NCI-H146 (cell line): ENCODE measurements at places on chromosomes 1 and 21.

- no peak for DNase-seq
These were observed 38.0 kb upstream of the RASAL2 start for GRCh38 chr1:178055779-178056471.

DNA sequence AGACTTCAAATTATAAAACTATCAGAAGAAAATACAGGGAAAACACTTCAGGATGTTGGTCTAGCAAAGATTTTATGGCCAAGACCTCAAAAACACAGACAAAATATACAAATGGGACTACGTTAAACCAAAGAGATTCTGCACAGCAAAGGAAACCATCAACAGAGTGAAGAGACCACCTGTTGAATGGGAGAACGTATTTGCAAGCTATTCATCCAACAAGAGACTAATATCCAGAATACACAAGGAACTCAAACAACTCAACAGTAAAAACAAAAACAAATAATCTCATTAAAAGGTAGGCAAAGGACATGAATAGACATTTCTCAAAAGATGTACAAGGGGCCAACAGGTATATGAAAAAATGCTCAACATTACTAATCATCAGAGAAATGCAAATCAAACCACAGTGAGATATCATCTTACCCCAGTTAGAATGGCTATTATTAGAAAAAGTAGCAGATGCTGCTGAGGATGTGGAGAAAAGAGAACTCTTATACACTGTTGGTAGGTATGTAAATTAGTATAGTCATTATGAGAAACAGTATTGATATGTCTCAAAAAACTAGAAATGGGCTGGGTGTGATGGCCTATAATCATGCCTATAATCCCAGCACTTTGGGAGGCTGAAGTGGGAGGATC lies 112.6 kb downstream of the LRIG2 start:
- no peak for DNase-seq

GRCh38 chr1:201401700-201402099 lies 2.6 kb upstream of the LAD1 start:
- DNase-seq, result no peak

DNA sequence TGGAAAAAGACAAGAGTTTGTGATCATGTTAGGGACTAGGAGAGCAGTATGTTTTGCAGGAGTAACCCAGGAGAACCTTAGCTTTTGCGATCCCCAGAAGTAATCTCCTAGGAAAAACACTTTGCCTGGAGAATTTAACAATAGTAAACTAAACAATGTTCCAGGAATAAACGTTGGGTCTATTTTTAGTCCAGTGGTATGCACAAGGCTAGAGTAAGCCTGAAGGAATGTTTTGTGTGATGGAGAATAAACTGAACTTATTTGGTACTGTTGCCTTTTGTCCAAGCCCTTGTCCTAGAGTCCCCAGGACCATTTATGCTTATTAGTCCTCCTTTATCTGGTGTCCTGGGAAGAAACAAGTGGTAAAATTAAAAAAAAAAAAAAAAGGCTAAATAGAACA lies 28.7 kb upstream of the RGS5 start:
- no peak for DNase-seq

DNA sequence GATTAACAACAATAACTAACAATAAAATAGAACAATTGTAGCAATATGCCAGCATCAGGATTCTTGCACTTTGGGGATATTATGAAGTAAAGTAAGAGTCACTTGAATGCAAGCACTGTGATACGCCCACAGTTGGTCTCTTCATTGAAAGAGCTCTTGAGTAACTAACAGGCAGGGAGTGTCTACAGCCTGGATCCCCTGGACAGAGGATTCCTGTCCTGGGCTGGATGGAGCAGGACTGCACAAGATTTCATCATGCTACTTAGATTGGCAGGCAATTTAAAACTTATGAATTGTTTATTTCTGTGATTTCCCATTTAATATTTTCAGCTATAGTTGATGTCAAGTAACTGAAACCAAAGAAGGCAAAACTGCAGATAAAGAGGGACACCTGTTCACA lies 13.7 kb upstream of the KRTAP19-5 start:
- no peak for DNase-seq

GRCh38 chr1:11331036-11331944 lies 58.3 kb downstream of the UBIAD1 start:
- no peak for DNase-seq

DNA sequence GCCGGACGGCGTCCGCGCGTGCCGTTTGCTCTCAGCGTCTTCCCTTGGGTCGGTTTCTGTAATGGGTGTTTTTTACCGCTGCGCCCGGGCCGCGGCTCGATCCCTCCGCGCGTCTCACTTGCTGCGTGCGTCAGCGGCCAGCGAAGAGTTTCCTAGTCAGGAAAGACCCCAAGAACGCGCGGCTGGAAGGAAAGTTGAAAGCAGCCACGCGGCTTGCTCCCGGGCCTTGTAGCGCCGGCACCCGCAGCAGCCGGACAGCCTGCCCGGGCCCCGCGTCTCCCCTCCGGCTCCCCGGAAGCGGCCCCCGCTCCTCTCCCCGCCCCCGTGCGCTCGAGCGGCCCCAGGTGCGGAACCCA lies 159.8 kb downstream of the RUNX1 start:
- peak; percentile 66 for DNase-seq

GRCh38 chr1:8004803-8005573 lies 21.1 kb downstream of the ERRFI1 start:
- DNase-seq, result peak; percentile 87

GRCh38 chr1:35558374-35559316 lies 1.0 kb downstream of the NCDN start:
- peak; percentile 9 for DNase-seq

DNA sequence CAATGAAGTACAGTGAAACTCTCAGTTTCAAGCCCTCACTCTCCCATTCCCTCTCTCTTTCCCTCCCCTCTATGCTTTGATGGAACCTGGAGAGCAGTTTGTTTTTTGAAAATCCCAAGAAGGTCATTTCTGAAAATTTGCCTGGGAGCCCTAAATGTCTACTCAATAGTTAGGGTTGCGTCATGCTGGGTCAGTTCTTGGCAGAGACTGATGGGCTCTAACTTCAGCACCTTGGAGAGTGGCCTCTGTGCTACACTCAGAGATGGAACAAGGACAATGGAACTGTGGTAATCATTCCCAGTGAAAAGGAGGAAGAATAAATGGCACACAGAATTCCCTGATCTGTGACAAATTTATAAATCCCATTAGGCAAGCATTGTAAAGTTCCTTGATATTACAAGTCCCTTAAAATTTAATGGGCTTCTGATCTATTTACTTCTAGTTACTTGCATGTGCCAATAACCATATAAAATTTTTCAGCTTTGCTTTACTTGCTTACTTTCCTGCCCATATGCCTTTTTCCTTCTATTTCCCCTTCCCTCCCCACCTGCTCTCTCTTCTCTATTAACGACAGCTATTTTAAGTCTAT lies 182.9 kb upstream of the KCND3 start:
- DNase-seq, result no peak

- no peak for DNase-seq
These were observed 7.4 kb downstream of the DNAJC11 start for GRCh38 chr1:6694121-6694713.

GRCh38 chr1:191240925-191241324 lies 763.3 kb upstream of the BRINP3 start:
- DNase-seq, result no peak

GRCh38 chr1:153342178-153342577 lies 6.5 kb downstream of the PGLYRP4 start:
- DNase-seq, result no peak

DNA sequence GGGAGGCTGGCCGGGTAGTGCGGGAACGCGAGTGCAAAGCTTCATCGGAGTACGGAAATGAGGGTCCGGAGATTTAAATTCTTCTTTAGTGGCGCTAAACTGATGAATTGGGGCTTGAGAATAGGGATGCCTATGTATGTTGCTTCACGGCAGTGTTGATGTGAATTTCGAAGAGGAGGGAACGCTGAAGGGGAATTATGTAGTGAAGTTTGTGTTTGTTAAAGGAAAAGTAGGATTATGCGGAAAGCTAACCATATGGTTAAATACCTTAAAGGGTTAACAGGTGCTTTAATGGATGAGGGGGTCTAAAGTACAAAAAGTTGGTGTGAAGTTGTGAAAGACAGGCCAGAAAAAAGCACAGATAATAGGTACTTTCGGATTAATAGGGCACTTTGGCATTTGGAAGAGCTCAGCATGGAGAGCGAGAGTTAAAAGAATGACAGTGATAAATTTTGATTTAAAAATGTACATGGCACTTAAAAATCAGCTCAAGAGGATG lies 1.4 kb downstream of the HS2ST1 start:
- DNase-seq, result no peak

GRCh38 chr1:29278124-29278523 lies 41.8 kb downstream of the PTPRU start:
- no peak for DNase-seq

DNA sequence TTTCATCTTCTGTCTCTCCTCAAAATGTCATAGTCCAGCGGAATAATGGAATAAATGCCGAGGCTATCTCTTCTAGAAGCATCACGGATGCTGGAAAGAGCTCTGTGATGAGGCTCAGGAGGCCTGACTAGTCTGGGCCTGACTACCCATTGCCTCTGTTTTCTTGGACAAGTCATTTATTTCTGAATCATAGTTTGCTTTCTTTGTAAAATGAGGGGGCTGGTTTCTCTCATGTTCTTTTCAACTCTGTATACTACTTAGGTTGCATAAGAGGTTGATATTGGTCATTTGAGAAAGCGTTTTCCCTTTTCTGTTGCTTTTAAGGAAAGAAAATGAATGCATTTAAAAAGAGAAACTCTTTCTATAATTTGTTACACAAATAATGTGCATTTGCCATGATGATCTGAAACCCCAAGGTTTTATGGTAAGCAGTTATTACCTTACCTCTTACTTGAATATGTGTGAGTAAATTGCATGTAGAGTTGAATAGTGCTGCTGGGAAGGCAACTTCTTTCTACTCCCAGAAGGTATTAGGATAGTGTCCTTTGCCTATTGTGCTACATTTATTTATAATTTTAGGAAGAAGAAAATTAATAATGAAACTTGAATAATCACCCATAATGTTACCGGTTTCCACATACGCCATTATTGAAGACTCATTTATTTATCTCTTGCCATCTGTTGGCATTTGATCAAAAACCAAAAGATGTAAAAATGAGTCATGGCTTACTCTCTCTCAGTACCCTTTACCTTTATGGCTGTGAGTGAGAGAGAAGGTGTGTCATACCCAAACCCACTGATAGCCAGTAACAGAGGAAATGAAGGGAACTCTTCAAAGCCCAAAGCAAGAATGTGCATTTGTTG lies 179.1 kb downstream of the FASLG start:
- no peak for DNase-seq

- peak; percentile 84 for DNase-seq
These were observed at the start of gene PINK1 for GRCh38 chr1:20633190-20634064. TSS of gene PINK1 (plus strand) at chr1:20633458. CDS start at chr1:20633549, 91 bp downstream.

- no peak for DNase-seq
These were observed 21.1 kb downstream of the TBX19 start for GRCh38 chr1:168301664-168302320.

GRCh38 chr1:182784556-182785171 lies 4.9 kb upstream of the NPL start:
- peak; percentile 62 for DNase-seq

- DNase-seq, result no peak
These were observed 40.5 kb upstream of the SRP9 start for GRCh38 chr1:225737161-225737560.

DNA sequence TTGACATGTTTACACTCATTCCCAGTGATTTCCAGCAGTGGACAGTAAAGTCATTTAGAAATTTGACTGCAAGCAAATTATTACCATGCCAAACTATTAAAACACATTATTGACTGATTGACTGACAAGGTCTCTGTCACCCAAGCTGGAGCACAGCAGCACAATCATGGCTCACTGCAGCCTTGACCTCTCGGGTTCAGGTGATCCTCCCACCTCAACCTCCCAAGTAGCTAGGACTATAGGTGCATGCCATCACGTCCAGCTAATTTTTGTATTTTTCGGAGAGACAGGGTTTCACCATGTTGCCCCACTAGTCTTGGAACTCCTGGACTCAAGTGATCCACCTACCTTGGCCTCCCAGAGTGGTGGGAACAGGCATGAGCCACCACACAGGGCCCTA lies 24.2 kb downstream of the PTP4A2 start:
- DNase-seq, result no peak

DNA sequence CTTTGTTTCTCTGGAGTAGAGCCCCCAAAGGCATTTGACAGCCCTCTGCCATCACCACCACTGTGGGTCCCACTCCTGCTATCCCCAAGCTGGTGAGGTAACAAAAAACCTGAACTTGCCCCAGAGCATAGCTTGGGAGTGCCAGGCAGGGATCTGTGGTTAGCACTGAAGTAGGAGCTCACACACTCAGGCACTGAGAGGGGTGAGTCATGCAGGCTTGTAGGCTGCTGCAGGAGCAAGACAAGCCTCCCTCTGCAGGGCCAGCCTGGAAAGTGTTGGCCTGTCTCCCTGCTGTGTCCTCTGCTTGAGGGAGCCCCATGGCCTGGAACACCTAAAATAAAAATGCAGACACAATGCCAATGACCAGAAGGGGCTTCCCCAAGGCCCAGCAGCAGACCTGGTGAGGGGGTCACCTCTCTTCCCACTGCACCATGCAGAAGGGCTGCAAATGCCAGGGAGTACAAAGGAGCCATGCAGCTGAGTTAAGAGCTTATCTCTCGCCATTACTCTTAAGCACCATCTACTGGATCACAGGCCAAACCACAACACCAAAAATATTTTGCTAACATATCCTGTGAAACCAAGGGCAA lies 108.9 kb upstream of the POGK start:
- DNase-seq, result no peak

GRCh38 chr21:36692835-36693488 lies 6.0 kb upstream of the SIM2 start:
- no peak for DNase-seq

DNA sequence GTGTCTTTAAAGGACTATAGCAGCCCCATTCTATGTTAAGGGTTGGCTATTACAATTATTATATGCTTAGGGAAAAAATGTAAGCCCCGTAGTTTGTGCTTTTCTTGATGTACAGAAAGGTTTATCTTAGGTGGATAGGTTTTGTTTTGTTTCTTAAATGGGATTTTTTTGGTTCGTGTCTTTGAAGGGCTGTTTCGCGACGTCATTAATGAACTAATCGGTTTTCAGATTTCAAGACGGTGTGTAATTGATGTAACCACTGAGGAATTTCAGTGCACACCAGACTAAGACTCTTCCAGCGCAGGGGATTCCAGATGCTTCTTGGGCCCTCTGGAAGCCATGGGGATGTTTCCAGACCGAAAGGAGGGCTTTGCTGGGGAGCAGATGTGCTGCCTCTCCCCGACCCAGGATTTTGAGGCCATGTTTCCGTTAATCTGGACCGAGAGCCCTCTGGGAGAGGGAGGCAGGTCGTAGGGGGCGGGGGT lies 4.8 kb upstream of the SIM2 start:
- DNase-seq, result no peak

DNA sequence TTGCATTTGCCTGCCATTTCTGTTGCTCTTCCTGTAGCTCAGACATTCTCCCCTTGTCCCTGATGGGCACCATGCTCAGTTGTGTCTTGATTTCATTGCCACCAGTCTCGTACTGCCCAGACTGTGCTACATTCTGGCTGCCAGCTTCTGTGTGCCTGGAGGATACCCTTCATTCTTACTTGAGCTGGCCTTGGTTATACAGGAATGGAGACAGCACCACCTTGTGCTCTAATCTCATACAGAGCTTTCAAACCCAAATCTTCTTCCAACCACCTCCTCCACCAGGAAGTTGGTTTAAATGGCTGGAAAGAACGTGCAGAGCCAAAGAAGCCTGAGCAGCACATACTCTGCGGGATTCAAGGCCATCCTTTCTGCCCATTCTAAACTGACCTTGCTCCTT lies 165.3 kb downstream of the SLC35F3 start:
- no peak for DNase-seq

- no peak for DNase-seq
These were observed 7.1 kb upstream of the ACTA1 start for GRCh38 chr1:229440851-229441537.
